ENCODE measurements at places on chromosomes 16 and 17. TPM values are rescaled to one million over a fixed set of nuclear protein-coding genes. Genes with fewer than 3 reads are reported as not detected.
A peak's percentile ranks its signal among the peaks of the same experiment; 100 is the strongest.

DNA sequence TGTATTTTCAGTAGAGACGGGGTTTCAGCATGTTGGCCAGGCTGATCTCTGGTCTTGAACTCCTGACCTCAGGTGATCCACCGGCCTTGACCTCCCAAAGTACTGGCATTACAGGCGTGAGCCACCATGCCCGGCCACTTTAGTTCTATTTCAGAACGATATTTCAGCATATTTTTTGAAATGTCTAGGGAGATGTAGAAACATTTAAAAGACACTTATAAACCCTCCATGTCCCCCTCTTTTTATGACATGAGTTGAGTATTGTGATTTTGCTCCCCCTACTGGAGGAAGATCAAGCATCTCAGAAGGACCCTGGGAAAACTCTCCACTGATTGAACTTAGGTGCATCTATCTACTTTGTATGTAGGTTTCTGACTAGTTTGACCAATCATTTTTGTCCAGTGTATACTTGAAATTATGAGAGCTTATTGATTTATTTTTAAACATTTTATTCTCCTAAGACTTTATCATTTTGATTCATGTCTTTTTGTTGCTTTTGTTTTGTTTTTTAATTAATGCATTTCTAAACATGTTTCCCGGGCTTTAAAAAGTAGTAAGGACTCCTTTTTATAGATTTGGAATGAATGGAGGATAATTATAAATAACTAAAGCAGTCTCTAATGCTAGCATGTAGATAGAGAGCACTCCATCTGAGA lies 105.1 kb downstream of the CHD9 start:
- no peak for DNase-seq

Gene SDR42E1
- 0.07 TPM for total RNA-seq

Gene NLRP1
- total RNA-seq, result 47.0 TPM

DNA sequence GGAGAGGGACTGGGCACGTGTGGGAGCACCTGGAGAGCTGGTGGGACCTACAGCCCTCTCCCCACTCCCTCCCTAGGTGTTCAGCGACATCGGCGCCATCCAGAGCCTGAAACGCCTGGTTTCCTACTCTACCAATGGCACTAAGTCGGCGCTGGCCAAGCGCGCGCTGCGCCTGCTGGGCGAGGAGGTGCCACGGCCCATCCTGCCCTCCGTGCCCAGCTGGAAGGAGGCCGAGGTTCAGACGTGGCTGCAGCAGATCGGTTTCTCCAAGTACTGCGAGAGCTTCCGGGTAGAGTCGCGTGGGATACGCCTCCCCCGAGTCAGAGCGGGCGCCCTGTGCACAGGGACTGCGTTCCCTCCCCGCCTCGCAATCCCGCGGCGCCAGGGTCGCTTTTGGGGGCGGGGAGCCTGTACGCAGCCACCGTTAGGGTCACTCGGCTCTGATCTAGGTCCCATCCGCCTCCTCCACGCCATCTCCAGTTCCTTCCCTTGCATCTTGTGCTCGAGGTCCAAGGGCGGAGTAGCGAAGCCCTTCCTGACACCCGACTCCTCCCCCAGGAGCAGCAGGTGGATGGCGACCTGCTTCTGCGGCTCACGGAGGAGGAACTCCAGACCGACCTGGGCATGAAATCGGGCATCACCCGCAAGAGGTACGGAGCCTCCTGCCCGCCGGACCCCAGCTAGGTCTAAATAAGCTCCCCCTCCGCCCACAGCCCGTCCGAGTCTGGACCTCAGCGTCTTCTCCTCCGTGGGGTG lies 13.0 kb downstream of the SARM1 start:
- DNase-seq, result peak; percentile 60

GRCh38 chr16:56616608-56617211 lies 8.3 kb downstream of the MT2A start:
- DNase-seq, result no peak

GRCh38 chr17:82113422-82113821 lies 15.4 kb upstream of the FASN start:
- DNase-seq, result no peak

Gene IRX3
- not detected for total RNA-seq

- no peak for DNase-seq
Measured at GRCh38 chr16:54411544-54411943, 125.0 kb upstream of the IRX3 start.

Gene RBL2
- 84.7 TPM for total RNA-seq

- no peak for DNase-seq
Measured at GRCh38 chr17:63354256-63354655, 91.8 kb downstream of the CYB561 start.

GRCh38 chr16:71927383-71927782 lies 32.1 kb downstream of the IST1 start:
- no peak for DNase-seq

Gene CDC42EP4
- 1.1 TPM for total RNA-seq

DNA sequence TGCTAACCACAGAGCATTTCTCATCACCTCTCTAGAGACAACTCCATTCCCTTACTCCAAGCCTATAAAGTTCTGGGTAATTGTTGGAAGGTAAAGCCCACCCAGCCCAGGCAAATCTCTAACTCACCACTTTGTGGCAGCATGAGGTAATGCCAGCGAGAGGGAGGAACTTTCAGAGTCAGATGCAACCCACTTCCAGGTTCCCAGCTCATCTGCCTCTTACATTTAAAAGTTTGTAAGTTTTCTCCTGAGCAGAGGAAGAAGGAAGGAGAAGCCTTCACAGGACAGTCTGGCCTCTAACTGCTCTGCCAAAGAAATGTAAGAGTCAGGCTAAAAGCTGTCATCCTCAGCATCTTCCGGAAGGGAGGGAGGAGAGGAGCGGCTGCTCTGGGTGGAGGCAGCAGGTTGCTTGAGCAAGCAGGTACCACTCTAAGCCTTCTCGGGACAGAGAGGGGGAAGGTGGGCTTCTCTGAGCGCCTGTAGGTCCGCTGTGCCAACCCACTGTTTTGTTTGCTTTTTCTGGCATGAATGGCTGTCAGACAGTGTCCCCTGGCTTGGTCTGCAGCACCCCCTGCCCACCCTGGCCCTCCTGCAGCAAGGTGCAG lies 1.0 kb downstream of the ZNF319 start:
- DNase-seq, result peak; percentile 42

DNA sequence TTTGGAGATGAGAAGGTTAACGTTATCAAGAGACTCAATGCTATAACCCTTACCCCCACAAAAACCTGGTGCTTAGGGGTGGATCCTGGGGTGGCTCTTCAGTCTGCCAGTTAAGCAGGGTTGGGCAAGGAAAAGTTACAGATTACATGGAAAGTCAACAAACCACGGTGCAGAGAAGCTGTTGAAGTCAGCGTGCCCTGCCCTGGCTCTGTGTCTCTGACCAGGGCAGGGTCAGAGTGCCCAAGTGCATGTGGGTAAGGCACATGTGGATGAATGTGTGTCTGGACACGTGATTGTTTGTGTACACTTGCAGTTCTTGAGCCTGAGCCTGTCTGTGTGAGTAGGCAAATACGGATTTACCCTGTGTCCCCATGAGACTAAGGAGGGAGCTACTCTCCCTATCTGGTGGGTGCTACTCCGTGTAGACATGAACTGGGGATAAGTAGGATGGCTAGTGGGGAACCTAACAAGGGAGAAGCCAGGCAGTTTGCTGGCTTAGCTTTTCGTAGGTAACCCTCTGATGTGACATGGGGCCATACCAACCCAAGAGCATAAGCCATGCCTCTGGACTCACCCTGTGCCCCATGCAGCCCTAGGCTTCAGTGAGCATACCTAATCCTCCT lies 5.5 kb downstream of the IGFBP4 start:
- no peak for DNase-seq

- no peak for DNase-seq
Measured at GRCh38 chr16:48503779-48504178, 106.2 kb downstream of the N4BP1 start.

- DNase-seq, result no peak
Measured at GRCh38 chr16:56600398-56600999, 7.9 kb upstream of the MT2A start.

Gene ENPP7
- total RNA-seq, result 0.23 TPM

DNA sequence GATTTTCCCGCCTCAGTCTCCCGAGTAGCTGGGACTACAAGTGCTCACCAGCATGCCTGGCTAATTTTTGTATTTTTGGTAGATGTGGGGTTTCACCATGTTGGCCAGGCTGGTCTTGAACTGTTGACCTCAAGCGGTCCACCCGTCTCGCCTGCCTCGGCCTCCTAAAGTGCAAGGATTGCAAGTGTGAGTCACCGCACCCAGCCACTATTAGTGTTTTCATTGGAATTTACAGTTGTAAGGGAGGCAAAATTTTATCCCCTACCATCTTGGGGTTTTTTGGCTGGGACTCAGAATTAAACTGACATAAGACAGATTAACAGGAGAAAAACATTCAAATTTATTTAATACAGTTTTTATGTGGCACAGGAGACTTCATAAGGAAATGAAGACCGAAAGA lies 12.3 kb upstream of the MYCBPAP start:
- no peak for DNase-seq

DNA sequence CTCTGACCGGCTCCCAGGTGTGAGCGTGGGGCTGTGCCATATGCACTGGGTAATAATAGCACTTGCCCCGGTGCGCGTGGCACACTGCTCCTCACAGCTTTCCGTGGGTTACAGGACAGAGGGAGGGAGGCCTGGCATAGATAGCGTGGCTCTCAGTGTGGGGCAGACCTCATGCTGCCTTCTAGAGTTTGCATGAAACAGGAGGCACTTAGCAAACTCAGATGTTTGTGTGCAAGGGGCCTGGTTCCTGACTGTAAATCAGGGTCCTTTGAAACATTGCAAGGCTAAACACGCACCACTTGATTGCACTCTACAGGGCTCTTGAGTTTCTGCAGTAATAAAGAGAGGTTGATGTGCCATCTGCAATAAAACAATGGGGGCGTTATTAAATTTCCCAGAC lies 101.7 kb downstream of the RPTOR start:
- DNase-seq, result no peak

DNA sequence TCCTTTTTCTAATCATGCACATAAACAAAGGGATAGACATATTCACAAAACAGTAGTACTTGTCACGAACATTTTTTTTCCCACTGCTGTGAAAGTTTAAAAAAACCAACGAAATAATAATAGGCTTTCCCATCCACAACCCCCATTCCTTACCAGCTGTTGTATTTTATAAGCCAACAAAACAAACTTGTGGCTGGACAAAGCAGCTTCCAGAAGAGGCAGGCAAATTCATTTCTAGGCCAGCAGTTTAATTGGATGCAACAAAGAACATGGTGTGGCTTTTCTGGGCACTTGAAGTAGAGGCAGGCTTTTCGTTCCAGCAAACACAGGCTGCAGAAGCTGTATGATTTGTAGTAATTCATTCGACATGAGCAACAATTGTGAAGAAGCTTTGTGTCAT lies 56.0 kb upstream of the FAM20A start:
- DNase-seq, result no peak

Gene CNTROB
- 73.3 TPM for total RNA-seq

GRCh38 chr16:8581831-8582580 lies 8.3 kb downstream of the TMEM114 start:
- DNase-seq, result no peak

DNA sequence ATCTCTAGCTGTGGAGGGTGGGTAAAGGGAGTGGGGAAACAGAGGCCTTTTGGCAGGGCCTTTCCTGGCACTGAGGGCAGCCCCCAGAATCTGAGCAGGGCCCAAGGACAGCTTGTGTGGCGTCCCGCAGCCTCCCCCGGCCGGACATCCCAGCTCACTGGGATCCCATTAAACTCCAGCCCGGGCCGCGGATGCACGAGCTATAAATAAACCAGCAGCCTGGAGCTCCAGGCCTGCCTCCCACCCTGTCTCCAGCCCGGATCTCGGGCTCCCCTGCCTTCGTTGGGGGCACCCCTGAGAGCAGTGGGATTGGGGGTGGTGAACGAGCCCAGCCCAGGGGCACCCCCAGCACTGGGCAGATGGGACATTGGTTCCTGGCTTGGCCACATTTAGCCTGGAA lies 13.8 kb upstream of the AATK start:
- DNase-seq, result no peak

DNA sequence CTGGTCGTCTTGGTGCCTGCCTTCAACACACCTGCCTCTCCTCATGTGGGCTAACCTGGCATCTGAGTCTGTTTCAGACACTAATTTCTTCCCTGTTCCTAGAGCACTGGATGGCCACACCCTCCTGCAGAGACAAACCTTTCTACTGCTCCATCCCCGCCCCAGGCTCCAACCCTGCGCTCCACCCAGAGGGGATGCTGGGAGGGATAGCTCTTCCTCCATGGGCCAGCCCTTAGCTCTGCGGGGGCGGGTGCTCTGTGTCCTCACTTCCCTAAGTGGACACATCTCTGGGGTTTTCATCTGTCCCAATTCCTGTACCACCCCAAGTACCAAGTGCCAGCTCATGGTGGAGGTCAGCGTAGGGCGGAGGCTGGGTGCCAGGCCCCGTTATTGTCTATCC lies 11.0 kb upstream of the CRISPLD2 start:
- DNase-seq, result no peak

GRCh38 chr17:46894476-46895151 lies 28.3 kb upstream of the GOSR2 start:
- no peak for DNase-seq

GRCh38 chr17:48671697-48672171 lies 45.6 kb upstream of the HOXB9 start:
- peak; percentile 58 for DNase-seq

- DNase-seq, result no peak
Measured at GRCh38 chr16:72173997-72174396, 2.0 kb upstream of the PMFBP1 start.
